ENCODE measurements at places on chromosomes 16 and 17. TPM values are rescaled to one million over a fixed set of nuclear protein-coding genes. Genes with fewer than 3 reads are reported as not detected.

- no peak for DNase-seq
Measured at GRCh38 chr17:3722716-3723115, 987 bp upstream of the HASPIN start.

The SCIMP gene
- not detected for total RNA-seq

The COL1A1 gene
- 0.55 TPM for total RNA-seq

DNA sequence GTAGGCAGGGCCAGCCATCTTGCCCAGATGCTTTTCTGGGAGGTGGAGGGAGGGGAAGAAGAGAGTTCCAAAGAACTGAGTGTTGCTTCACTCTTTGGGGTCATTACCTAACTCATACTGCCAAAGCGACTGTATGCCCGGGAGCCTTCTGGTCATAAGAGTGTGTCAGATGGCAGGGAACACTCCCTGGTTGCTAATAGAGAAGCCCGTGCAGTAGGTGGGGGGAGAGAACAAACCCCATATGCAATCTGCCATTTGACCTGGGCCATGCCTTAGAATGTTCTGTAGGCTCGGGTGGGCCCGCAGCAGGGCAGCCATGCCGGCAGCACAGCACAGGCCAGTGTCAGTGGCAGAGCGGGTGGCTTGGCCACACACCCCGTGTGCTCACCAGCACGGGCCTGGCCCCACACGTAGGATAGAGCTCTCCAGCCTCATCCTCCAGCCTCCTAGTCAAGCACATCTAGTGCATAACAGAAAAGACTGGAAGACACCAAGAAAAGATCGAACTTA lies 120.5 kb downstream of the SOCS1 start:
- no peak for DNase-seq

DNA sequence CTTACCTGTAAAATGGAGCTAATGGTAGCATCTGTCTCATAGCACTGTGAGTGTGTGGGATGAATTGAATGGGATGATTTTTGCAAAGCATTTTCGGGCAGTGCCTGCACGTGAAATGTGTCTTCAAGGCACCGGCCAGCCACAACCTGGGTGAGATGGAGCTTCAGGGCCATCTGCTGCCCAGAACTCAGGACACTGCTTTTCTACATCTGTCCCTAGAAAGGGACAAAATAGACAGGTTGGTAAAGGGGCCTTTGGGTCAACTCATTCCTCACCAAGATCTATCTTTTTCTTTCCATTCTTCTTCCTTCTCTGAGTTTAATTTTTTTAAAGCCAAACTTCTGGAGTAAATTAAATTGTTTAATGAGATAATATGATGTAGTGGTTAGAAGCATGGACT lies 106.5 kb downstream of the UTP18 start:
- no peak for DNase-seq

- peak; percentile 65 for DNase-seq
Measured at GRCh38 chr17:77842528-77843147, 115.9 kb upstream of the TNRC6C start.

The YBX2 gene
- total RNA-seq, result 0.67 TPM

The CEMP1 gene
- not detected for total RNA-seq

GRCh38 chr16:89097392-89097772 lies 3.7 kb downstream of the ACSF3 start:
- no peak for DNase-seq

- no peak for DNase-seq
Measured at GRCh38 chr17:83138820-83139219, 59.4 kb downstream of the METRNL start.

DNA sequence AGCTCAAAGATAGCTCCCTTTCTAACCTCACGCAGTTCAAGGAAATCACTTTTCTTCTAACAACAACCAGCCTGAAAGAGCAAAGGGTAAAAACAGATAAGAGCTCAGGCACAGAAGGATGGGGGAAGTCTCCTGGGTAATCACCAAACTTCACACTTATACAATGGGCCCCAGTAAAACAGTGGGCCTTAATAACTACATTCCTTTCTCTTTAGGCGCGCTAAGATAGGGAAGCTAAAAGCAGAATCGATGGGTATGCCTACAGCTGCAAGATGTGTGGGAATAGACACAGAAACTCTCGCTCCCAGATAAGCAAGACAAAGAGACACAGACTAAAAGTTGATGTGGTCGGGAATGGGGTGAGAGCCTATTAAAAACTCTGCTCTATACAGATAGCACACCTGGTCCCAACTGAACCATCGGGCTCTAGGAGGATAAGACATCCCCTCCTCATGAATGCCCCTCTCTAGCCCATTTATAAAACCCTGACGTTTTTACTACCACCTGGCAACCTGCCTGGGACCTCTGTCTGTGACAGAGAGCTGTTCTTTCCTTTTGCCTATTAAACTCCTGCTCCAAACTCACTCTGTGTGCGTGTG lies 826 bp downstream of the LYZL6 start:
- DNase-seq, result no peak

- DNase-seq, result no peak
Measured at GRCh38 chr17:81428948-81429774, 33.9 kb downstream of the BAHCC1 start.

The SPATA2L gene
- total RNA-seq, result 6.5 TPM

DNA sequence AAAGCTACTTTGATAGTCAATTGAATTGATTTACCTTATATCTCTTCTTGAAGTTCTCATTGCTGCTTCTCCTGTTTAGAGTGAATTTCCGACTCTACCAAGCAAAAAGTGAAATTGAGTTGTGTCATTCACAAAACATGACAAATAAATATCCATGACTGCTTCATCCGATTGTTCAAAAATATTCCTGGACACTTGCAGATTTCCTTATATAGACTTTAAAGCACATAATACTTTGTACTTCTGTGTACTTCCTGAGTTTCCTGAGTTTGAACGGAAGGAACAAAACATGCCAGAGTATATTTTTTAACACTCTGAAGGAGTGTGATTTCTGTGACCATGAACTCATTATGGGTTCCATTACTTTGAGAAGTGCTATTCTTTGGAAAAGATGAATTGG lies 20.5 kb upstream of the VAT1L start:
- no peak for DNase-seq

DNA sequence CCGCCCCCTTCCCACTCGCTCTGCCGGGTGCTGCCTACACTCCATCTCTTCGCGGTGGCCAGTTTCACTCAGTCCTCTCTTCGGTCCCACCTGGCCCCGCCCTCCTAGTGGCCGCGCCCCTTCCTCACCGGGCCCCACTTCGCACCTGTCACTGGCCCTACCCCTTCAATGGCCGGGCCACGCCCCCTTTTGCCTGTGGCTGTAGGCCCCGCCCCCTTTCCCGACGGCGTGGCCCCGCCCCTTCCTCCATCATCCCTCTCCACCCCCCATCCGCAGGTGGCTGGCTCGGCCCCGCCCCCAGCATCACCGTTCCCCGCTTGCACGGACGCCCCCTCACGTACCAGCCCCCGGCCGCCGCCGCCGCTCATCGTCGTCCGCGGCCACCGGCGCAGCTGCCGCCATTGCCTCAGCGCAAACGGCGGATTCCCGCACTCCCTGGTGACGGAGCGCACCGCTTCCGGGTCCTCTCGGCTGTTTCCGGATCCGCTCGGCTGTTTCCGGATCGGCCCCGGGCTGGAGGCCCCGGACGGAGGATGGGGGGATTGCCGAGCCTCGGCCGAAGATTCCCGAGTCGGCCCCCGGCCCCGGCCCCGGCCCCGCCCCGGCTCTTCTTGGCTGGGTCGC lies at the start of gene RABEP2:
RABEP2 (minus strand) TSS at position 477 of the 624 bp plus-strand sequence; CDS start at position 402, 75 bp downstream.
- DNase-seq, result peak; percentile 99

DNA sequence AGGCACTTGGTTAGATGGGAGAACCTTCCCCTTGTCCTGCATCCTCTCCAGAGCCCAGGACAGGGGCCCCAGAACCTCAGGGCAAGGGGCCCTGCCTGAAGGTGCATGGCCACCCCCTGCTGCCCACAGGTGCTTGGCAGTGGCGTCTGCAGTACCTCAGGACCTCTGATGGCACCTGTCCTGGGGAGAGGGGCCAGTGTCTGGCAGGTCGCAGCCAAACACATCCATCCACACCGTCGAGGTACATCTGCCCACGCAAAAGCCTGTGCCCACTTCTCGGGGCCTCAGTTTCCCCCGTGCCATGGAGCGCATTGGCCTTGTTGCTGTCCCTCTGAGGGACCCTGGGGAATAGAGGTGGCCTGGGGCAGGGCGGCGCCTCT lies 9.3 kb downstream of the MAP2K3 start:
- DNase-seq, result no peak

- DNase-seq, result no peak
Measured at GRCh38 chr17:5819396-5819795, 235.1 kb upstream of the NLRP1 start.

GRCh38 chr16:813204-813915 lies 12.8 kb upstream of the GNG13 start:
- DNase-seq, result peak; percentile 76

The MRPL10 gene
- total RNA-seq, result 66.9 TPM

The CD300H gene
- total RNA-seq, result not detected

- DNase-seq, result peak; percentile 20
Measured at GRCh38 chr16:89200124-89200849, at the start of gene SLC22A31. Gene SLC22A31 (minus strand): TSS chr16:89200537. CDS start chr16:89200501, 36 bp downstream.

GRCh38 chr17:75876938-75877751 lies 1.2 kb downstream of the TRIM47 start:
- peak; percentile 73 for DNase-seq

The GP2 gene
- total RNA-seq, result not detected

- no peak for DNase-seq
Measured at GRCh38 chr17:72571813-72572396, 451.1 kb downstream of the SOX9 start.

DNA sequence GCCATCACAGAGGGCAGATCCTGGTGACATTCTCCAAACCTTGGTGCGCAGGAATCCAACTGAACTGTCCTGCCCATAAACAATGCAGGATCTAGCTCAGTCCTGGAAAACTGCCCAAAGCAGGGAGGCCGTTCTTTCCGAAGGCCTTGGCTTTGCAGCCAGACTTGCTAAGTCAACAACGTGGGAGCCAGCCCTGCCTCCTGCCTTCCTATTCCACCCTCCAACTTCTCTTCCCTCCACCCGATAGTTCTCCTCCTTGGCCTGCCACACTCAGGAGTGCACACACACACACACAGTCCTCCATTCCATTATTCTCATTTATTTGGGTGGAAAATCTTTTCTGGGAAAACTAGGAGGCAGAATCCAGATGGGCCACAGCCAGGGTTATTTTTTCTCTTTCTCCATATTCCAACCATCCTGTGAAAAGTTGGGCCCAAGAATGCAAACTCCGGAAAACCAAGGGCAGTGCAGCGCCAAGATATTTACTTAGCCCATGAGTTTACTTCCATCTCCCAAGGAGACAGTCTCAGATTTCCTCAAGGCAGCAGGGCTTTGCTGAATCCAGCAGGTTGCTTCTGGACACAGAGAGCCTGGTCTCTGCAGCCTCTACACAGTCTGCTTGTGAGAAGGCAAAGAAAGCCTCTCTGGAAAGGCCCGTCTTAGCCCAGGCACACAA lies 15.8 kb downstream of the COPRS start:
- DNase-seq, result no peak

DNA sequence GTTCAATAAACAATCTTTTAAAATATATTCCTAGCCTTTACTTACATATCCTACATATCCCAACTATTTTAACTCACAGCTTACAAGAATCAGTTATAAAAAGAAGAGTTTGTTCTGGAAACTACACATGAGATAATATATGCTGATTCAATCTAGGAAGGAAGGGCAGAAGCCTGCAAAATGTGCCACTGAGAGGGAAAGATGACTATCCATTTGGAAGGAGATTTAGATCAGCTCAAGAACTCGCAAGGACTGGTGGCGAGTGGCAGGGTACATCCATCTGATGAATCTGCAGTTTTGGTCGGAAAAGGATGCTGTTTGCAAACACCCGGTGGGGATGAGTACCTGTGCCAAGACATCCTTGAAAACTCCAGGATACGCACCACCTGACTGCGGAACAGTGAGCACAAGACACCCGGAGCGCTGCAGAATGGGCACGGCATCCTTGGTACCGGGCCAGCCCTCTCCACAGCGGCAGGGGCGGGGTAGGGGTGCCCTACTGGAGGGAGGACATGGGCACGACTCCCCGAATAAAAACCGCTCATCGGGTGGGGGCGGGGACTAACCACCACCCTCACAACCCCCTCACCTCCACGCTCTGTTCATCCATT lies 723 bp downstream of the TRIM37 start:
- peak; percentile 83 for DNase-seq

GRCh38 chr17:58382108-58382871 lies 30.3 kb upstream of the SUPT4H1 start:
- no peak for DNase-seq

Measured in activated CD4-positive, alpha-beta T cell treated with anti-CD3 and anti-CD28 coated beads for 36 hours (primary cell).